ENCODE measurements at places on chromosomes 16 and 17. TPM values are rescaled to one million over a fixed set of nuclear protein-coding genes. Genes with fewer than 3 reads are reported as not detected.

KIF2B gene
- not detected for polyA plus RNA-seq

GRCh38 chr17:76090517-76091129, 11.6 kb downstream of the ZACN start:
- no peaks in the 10 kb centered on the region for H3K4me1 ChIP-seq
- no peak overlapping the region for H3K27ac ChIP-seq
- DNase-seq: no peak
- H3K27me3 ChIP-seq: no peaks in the 10 kb centered on the region
- H3K36me3 ChIP-seq: peaks cover 94% of the 10 kb centered on the region
- H3K4me3 ChIP-seq: no peak overlapping the region

FAM171A2 gene
- 6.5 TPM for polyA plus RNA-seq

DNA sequence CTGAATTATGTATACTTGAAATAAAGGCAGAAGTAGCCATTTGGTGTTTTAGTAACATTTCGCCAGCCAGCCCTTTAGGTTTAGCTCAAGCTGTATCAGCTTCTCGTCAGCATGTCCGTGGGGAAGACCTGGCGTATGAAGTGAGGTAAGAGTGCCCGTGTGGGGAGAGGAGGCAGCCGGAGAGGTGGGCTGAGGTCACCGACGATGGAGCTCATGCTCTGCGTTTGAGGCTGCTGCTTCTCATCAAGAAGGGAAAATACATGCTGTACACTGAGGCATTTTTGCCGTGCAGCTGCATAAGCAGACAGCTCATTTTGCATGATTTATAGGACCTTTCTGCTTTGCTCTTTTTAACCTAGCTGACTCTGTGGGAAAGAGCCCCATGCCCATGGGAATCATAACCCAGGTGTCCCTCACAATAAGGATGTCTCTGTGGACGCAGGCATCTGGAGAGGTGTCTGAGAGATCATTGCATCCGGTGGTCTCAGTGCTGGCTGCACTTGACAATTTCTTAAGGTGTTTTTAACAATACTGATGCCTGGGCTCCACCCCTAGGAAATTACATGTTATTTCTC, 179.1 kb downstream of the ABCC12 start:
- no peak for DNase-seq
- no peaks in the 10 kb centered on the region for H3K27me3 ChIP-seq
- H3K36me3 ChIP-seq: no peaks in the 10 kb centered on the region

TP53TG3 gene
- polyA plus RNA-seq: not detected

GRCh38 chr16:74800216-74800871, 25.7 kb upstream of the FA2H start:
- H3K4me3 ChIP-seq: no peak overlapping the region
- DNase-seq: no peak
- no peaks in the 10 kb centered on the region for H3K36me3 ChIP-seq

DNA sequence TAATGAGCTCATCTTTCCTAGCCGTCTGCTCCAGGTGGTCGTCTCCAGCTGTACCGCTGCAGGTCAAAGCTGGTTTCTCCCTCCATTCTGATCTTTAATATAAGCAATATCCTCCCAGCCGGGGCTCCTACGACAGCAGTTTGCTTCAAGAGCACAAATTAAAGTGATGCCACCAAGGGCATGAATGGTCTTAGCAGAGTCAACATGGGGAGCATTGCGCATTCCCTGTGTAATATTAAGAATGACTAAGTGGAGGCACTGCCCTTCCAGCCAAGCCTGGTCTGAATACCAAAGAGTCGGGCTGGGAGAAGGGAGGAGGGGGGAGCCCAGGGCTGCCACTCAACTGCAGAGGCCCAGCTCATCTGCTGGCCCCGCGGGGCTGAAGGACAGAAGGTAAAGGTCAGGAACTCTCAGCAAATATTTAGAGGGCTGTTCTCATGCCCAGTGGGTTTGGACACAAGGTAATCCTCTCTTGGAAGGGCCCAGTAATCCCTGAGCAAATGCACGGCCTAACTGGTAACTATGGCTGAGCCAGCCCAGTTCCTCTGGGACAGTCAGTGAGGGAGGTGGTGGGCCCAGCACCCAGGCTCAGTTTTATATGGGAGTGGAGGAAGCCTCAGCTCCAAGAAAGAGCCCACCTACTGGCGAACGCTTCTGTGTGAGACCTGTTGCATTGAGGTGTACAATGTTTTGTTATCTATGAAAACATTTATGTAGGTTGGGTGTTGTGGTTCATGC, 121.2 kb downstream of the IRX3 start:
- no peak for DNase-seq
- H3K27me3 ChIP-seq: peaks cover 34% of the 10 kb centered on the region

GRCh38 chr17:82198092-82198491, 14.6 kb downstream of the CCDC57 start:
- no peaks in the 10 kb centered on the region for H3K27me3 ChIP-seq
- peaks cover 14% of the 10 kb centered on the region for H3K4me1 ChIP-seq
- H3K36me3 ChIP-seq: peaks cover 42% of the 10 kb centered on the region
- H3K4me3 ChIP-seq: no peak overlapping the region

DNA sequence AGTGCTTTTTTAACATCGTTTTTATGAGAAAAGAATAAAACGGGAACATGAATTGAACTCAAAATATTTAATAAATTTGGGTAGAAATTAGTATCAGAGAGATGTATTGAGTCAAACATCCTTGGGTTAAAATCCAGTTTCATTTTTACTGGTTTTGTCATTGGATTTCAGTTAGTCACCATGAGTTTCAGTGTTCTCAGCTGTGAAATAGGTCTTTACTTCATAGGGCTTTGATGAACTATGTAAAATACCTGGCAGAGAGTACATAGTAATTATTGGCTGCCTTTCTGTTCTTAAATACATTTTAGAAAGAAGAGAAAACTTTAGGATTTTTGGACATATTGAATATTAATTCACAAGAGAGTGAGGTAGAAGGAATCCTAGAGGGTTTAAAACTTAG, 105.8 kb downstream of the TANC2 start:
- H3K27me3 ChIP-seq: no peaks in the 10 kb centered on the region
- no peaks in the 10 kb centered on the region for H3K36me3 ChIP-seq
- no peaks in the 10 kb centered on the region for H3K4me1 ChIP-seq
- DNase-seq: no peak
- H3K27ac ChIP-seq: no peak overlapping the region
- no peak overlapping the region for H3K4me3 ChIP-seq

All from large intestine (tissue), 12 donors.